ENCODE measurements at places on chromosomes 12 and 14.

DNA sequence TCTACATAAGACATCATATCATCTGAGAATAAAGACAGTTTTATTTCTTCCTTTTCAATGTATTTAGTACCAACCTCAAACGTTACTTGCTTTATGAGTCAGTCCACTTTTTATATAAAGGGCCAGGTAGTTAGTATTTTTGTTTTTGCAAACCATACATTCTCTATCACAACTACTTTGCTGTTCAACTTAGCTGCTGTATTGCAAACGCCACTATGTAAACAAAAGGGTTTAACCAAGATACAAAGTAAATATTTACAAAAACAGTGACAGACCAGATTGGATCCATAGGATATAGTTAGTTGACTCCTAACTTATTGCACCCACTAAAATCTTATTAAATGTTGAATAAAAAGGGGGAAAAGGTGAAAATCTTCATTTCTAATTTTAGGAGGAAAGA lies 87.7 kb upstream of the FOXG1 start:
- no peak for DNase-seq

DNA sequence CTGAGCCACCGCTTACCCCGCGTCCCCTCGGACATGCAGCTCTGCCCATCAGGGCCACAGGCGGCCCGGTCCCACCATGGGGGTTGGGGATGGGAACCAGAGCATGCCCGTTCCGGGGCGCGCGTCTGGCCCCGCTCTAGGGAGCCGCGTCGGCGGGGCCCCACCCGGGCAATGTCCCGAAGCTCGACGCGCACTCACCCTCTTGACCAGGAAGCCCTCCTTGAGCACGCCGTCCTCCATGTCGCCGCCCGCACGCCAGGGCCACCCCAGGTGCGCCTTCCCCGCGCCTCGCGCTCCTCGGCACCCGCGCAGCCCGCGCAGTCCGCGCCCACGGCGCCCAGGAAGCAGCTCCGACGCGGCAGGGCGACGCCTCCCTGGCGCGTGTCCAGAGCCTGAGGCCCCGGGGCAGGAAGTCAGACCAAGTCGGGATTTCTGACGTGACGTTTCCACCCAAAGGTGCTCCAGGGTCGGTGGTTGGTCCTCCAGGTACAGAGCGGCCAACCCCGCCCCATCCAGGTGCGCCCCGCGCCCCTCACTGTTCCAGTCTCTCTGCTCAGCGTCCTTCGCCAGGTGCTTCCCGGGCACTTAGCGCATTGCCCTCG lies at the start of gene PLEK2:
Gene PLEK2 (minus strand): TSS at position 346 of the 602 bp plus-strand sequence. CDS start 106 bp downstream, at position 240.
- peak; percentile 33 for DNase-seq

GRCh38 chr14:90808759-90809529 lies 7.3 kb downstream of the TTC7B start:
- DNase-seq: no peak

DNA sequence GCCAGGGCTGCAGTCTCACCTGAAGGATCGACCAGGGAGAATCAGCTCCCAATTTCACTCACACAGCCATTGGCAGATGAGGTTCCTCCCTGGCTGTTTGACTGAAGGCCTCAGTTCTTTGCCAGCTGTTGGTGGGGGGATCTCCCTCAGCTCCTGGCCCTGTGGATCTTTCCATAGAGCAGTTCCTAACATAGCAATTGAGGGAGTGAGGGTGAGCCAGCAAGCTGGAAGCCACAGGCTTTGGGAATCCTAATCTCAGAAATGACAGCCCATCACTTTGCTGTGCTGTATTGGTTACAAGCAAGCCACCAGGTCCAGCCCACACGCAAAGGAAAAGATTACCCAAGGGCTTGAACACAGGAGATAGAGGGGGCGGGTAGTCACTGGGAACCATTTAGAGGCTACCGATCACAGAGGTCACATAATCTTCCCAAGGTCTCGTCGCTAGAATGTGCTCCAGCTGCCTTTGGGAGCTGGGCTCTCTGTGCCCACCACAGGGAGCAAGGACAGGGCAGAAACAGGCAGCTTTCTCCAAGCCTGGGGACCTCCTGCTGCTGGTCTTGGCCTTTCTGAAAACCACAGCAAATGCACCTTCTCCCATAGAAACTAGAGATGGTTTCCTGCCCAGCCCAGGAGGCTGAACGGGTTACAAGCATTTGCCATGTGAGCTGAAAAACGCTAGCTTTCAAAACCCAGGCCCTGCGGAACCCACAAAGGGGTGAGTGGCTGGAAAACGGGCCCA lies 4.6 kb upstream of the OTUB2 start:
- DNase-seq: no peak

DNA sequence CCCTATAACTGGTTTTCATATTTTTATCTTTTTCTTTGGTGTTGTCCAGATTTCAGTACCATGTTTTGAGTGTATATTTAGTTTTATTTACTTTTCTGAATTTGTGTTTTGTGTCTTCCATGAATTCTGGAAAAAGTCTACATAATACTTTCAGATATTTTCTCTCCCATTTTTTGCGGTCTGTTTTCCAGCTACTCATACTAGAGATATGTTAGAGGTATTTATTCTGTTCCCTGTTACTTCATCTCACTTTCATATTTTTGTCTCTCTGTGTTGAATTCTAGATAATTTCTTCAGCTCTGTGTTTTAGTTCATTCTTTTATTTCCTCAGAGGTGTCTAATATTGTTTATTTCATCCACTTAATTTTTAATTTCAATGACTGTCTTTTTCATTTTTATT lies 74.2 kb downstream of the IFT81 start:
- no peak for DNase-seq

- no peak for DNase-seq
These were observed 1.1 kb upstream of the TUBA1A start for GRCh38 chr12:49189731-49190716.

DNA sequence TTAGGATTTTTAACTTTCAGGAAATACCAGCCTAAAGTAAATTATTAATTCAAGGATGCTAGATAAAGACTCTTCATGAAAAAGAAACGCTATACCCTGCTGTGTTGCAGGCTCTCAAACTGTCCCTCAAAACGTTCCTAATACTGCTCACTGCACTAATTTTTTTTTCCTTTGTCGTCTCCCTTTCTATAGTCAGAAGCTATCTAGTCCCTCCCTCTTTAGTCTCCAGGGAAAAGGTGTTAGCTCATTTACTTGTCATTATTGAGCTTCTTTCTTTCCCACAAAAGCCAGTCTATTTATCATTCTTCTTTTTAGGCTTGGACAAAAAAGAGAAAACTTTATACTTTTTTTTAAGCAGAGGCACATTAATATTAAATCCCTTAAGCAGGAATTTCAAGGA lies 30.3 kb upstream of the INSM2 start:
- DNase-seq: no peak

- no peak for DNase-seq
These were observed 16.9 kb downstream of the EVL start for GRCh38 chr14:100081997-100082625.

GRCh38 chr12:16604596-16605252 lies 1.2 kb downstream of the LMO3 start:
- no peak for DNase-seq

All from activated CD4-positive, alpha-beta T cell treated with anti-CD3 and anti-CD28 coated beads for 24 hours (primary cell).